ENCODE measurements at places on chromosomes 6 and 20. TPM values are rescaled to one million over a fixed set of nuclear protein-coding genes. Genes with fewer than 3 reads are reported as not detected.

The TP53INP2 gene
- total RNA-seq: 19.5 TPM

The C6orf58 gene
- total RNA-seq: not detected

The DOK5 gene
- 5.3 TPM for total RNA-seq

The ELOVL2 gene
- 0.60 TPM for total RNA-seq

The MYCT1 gene
- 21.2 TPM for total RNA-seq

- H3K4me3 ChIP-seq: no peak overlapping the region
- H3K36me3 ChIP-seq: no peaks in the 10 kb centered on the region
- no peak for DNase-seq
- H3K27me3 ChIP-seq: no peaks in the 10 kb centered on the region
Observed at GRCh38 chr6:134359302-134359701, 41.4 kb upstream of the SGK1 start.

DNA sequence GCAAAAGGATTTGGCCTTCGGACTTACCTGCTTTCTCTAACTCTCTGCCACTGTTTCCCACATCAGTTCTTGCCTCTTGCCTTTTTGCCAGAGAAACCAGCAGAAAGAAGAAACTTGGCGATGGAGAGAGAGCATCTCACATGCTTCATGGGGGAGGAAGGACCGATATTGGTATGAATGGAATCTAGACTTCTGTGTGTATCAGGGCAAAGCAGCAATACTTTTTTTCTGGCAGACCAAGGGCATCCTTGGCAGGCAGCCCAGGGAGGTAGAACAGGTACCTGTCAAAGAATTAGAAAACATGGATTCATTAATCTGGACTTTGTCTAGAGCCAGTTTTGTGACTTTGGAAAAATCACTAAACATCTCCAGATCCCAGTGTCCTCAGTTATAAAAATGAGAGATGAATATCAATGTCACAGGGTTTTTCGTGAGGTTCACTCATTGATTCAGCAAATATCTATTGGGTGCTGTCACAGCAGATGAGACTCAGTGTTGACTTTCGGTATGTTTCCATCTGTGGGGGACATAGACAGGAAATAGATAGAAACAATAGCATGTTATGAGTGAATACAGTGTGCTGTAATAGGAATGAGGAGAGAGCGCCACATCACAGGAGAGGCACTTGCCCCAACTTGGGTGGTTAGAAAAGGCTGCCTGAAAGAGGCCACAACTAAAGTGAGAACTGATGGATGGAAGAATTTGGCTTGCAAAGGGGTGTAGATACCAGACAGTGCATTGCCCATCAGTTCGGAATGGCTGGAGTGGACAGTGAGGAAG is 114.1 kb downstream of the CD83 start:
- H3K36me3 ChIP-seq: no peaks in the 10 kb centered on the region
- no peak overlapping the region for H3K4me3 ChIP-seq
- H3K27me3 ChIP-seq: no peaks in the 10 kb centered on the region
- no peaks in the 10 kb centered on the region for H3K4me1 ChIP-seq

GRCh38 chr6:41536795-41537758 is 9.1 kb upstream of the FOXP4 start:
- no peaks in the 10 kb centered on the region for H3K36me3 ChIP-seq
- no peak overlapping the region for H3K4me3 ChIP-seq
- no peak for DNase-seq
- no peak overlapping the region for H3K27ac ChIP-seq

DNA sequence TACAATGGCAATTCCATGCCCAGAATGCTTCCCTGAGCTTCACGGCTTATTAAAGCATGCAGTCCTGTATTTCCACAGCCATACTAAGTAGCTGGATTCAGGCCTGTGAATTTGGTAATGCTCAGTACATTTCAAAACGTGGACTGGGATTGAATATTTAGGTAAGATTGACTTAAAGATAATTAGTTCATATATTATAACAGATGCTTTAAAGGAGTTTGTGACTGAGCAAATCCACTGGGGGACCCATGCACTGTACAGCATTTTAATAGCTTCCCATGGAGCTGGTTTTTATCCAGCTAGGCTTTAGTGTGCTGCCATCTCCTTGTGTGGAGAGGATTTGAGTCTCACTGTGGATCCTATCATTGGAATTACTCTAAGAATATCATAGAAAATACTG is 420.9 kb upstream of the FLRT3 start:
- H3K36me3 ChIP-seq: no peaks in the 10 kb centered on the region
- H3K27ac ChIP-seq: no peak overlapping the region
- H3K27me3 ChIP-seq: no peaks in the 10 kb centered on the region
- no peak for DNase-seq
- H3K4me3 ChIP-seq: no peak overlapping the region
- no peaks in the 10 kb centered on the region for H3K4me1 ChIP-seq

DNA sequence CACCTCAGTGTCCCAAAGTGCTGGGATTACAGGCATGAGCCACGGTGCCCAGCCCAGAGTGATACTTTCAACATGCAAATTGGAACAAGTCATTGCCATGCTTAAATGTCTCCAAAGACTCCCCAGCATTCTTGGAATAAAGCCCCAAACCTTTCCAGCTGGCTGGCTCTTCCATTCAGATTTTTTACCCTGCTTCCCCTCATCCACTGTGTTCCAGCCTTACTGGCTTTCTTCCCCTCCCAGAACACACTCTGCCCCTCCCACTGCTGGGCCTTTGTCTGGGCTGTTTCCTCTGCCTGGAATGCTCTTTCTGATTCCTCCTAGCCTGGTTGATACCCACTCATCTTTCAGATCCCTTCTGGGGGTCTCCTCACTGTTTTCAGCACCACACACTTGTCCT is 40.1 kb upstream of the NNAT start:
- no peak overlapping the region for H3K4me3 ChIP-seq
- DNase-seq: no peak
- no peaks in the 10 kb centered on the region for H3K4me1 ChIP-seq
- H3K36me3 ChIP-seq: no peaks in the 10 kb centered on the region
- no peak overlapping the region for H3K27ac ChIP-seq

- H3K4me1 ChIP-seq: no peaks in the 10 kb centered on the region
- H3K27ac ChIP-seq: no peak overlapping the region
- H3K36me3 ChIP-seq: no peaks in the 10 kb centered on the region
- no peak for DNase-seq
- H3K27me3 ChIP-seq: no peaks in the 10 kb centered on the region
Observed at GRCh38 chr20:9602847-9603183, 88.4 kb downstream of the LAMP5 start.

DNA sequence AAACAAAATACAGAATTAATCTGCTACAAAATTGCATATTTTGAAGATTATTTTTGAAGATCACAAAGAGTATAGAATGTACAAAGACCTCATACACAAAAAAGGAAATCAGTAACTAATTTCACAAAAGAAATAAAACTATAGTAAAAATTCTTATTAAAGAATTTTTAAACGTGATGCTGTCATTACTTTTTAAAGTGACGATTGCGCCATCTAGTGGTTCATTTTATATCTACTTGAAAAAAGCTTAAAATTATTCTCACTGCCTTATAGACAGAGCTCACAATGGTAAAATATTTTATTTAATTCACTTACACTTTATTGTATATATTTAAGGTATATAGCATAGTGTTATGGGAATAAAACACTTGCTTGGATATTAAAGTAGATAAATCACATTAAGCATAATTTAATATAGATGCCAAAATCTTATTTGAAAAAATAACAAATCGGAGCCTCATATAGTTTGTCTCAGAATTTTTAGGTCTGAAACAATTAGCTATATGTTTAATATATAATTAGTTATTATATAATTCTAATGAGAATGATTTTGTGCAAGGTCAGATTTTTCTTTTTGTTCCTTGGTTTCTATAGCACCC is 128.8 kb downstream of the PHF3 start:
- no peaks in the 10 kb centered on the region for H3K4me1 ChIP-seq
- no peaks in the 10 kb centered on the region for H3K36me3 ChIP-seq
- no peak overlapping the region for H3K27ac ChIP-seq
- no peaks in the 10 kb centered on the region for H3K27me3 ChIP-seq
- DNase-seq: no peak
- no peak overlapping the region for H3K4me3 ChIP-seq

DNA sequence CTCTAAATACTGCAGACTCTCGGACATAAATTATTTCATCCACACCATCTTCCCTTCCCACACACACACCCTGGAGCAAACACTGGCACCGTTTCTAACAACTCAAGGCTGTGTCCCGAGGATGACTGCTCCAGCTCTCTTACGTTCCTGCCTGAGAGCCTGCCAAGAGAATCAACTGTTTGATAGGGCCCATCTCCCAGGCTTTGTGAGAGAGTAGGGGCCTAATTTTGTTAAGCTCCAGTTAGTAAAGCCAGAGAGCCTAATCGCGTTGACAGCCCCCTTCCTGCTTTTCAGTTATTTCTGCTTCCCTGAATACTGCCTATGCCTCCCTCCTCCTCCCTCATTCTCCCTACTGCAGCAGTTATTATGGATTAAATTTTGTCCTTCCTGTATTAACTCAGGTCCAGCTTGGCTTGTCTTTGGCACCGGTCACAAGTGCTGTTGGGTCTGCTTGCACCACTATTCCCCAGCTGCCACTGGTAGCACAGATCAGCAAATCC is 118.1 kb upstream of the TMEM181 start:
- no peaks in the 10 kb centered on the region for H3K36me3 ChIP-seq
- peak; percentile 42 for DNase-seq
- no peak overlapping the region for H3K4me3 ChIP-seq
- no peaks in the 10 kb centered on the region for H3K27me3 ChIP-seq
- no peaks in the 10 kb centered on the region for H3K4me1 ChIP-seq
- H3K27ac ChIP-seq: peak overlapping the region; percentile 7

DNA sequence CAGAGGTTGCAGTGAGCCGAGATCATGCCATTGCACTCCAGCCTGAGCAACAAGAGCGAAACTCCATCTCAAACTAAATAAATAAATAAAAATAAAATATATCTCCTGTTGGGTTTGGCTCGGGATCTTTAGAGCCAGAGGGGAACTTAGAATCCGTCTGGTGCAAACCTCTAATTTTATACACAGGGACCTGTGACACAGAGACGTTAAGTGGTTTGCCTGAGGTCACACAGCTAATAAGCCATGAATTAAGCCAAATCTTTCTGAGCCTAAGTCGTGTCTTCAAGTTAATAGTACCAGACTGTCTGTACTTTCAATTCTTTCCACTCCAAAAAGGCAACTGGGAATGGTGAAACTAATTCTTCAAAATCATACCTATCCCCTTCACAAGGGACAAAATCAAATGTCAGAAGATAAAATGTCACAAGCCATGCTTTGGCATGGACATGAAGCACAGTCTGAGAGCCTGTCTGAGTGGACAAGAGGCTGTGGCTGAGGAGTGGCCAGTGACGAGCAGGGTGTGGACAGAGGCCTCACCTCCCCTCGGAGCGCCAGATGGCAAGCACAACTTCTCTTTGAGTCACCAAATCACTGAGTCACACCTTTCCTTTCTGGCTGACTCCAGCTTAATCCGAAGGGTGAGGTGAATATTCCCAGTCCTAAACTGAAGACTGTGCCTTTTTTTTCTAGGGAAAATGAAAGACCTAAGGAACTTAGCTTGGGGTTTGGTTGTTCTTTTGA is 177.4 kb downstream of the TFAP2A start:
- no peaks in the 10 kb centered on the region for H3K4me1 ChIP-seq
- no peak overlapping the region for H3K4me3 ChIP-seq
- H3K27me3 ChIP-seq: no peaks in the 10 kb centered on the region
- no peak for DNase-seq

DNA sequence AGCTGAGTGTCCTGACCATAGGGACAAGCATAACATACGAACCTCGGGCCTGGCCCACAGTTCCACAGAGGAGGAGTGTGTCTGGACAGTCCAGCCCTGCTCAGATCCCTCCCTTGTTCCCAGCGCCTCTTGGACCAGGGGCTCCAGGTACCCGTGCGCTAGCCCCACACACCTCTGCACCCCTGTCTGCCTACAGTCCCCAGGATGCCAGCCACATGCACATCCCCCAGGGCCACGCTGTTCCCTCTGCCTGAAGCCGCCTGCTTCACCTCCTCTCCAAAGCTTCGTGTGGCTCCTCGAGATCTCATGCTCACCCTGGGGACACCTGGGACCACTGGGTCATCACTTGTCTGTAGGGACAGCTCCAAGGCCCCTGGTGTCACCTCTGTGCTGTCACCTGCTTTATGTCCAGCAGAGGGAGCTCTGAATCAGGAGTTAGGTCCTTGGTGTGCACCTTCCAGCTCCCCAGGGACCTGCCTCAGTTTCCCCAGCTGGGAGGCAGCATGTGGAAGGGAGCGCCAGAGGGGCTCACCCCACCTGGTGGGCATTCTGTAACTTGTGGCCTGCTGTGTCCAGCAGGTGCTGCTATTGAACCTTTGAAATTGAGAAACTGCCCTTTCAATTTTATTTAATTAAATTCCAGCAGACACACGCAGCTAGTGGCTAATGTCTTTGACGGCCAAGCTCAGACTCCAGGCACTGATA is 7.3 kb upstream of the YTHDF1 start:
- H3K4me3 ChIP-seq: no peak overlapping the region
- no peak overlapping the region for H3K27ac ChIP-seq
- no peaks in the 10 kb centered on the region for H3K36me3 ChIP-seq
- no peaks in the 10 kb centered on the region for H3K27me3 ChIP-seq
- H3K4me1 ChIP-seq: no peaks in the 10 kb centered on the region

DNA sequence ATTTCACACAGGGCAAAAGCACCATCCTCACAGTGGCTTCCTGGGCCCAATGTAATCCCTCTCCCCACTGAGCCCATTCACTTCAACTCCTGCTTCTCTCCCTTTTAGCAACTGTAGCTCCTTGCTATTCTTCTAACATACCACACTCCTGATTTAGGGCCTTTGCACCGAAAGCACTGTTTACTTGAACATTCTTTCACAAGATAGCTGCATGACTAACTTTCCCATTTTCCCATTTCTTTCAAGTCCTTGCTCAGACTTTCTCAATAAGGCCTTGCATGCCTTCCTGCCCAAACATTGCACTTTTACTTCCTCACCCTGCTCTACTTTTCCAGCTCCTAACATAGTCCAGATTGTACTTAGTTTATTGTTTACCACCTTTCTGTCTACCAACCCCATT is 73.0 kb downstream of the SHPRH start:
- no peaks in the 10 kb centered on the region for H3K4me1 ChIP-seq
- H3K27me3 ChIP-seq: no peaks in the 10 kb centered on the region
- no peak for DNase-seq
- H3K36me3 ChIP-seq: no peaks in the 10 kb centered on the region
- H3K4me3 ChIP-seq: no peak overlapping the region

GRCh38 chr20:50588034-50588736 is 78.0 kb downstream of the PTPN1 start:
- H3K27ac ChIP-seq: no peak overlapping the region
- peaks cover 8% of the 10 kb centered on the region for H3K4me1 ChIP-seq
- no peak overlapping the region for H3K4me3 ChIP-seq
- peak; percentile 47 for DNase-seq
- no peaks in the 10 kb centered on the region for H3K27me3 ChIP-seq

DNA sequence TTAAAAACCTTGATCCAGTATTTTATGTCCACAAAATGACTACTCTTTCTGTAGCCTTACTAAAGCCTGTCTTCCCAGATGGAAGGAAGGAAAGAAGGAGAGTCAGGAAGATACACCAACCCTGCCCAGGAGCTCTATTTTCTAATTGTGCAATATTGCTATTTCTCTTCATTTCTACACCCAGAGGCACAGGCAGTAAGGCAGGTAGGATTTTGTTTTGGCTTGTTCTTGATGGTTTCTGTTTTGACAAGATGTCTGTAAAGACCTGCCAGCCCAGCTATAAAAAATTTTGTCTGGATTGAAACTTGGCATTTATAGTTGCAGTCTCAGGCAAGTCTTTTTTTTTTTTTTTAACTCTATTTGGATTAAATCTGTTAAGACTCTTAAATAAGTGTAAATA is 587.5 kb upstream of the ARID1B start:
- H3K4me3 ChIP-seq: no peak overlapping the region
- no peaks in the 10 kb centered on the region for H3K27me3 ChIP-seq
- no peak for DNase-seq
- no peaks in the 10 kb centered on the region for H3K36me3 ChIP-seq
- H3K4me1 ChIP-seq: no peaks in the 10 kb centered on the region
